Dorsolateral prefrontal cortex (tissue), 122 donors: ENCODE measurements at places on chromosomes 7 and 10.

- no peak for DNase-seq
These were observed 61.1 kb upstream of the EZH2 start for GRCh38 chr7:148944935-148945934.

- DNase-seq = no peak
These were observed 127.9 kb upstream of the NRBF2 start for GRCh38 chr10:63005246-63005645.

GRCh38 chr10:81838950-81839349, 36.0 kb upstream of the NRG3 start:
- no peak for DNase-seq

GRCh38 chr7:121853307-121853706, 19.7 kb upstream of the PTPRZ1 start:
- no peak for DNase-seq

GRCh38 chr10:60549686-60550085, 160.0 kb upstream of the ANK3 start:
- DNase-seq = no peak

GRCh38 chr7:141533149-141533949, 17.9 kb upstream of the AGK start:
- DNase-seq = peak; percentile 71

GRCh38 chr10:458421-458851, 231.0 kb downstream of the DIP2C start:
- DNase-seq = no peak

- no peak for DNase-seq
These were observed 81.8 kb upstream of the SFMBT2 start for GRCh38 chr10:7492660-7493046.

DNA sequence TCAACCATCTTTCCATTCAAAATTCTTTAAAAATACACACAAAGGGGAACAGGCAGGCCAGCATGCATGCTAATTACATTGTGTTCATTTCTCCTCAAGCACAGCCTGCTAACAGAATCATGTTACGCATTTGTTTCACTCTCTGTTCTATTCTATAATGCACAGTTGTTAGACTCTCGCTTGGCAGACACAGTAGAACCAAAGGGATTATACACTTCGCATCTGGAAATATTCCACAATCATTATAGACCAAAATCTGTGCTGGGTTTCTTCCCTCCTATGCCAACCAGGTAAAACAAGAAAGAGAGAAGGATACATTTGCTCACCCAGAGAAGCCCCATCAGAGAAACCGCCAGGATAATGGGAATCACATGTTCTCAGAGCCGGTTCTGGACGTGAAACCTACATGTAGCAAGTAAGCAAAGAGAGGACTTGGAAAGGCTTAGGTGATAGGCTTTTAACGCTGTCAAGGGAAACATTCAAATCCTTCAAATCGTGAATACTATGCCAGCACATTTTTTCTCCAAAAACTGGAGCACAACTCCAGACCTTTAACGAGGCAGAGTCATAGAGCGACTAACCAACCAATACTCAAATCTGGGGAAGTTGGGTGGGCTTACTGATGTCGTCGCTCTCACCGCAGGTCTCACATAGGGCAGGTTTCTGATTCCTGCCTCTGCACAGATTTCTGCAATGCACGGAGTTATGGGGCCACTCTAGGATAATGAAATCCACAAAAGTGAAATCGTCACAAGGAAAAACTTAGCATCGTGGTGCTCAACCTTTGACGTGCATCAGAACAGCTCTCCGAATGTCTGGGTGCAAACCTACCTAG, 380.5 kb upstream of the AUTS2 start:
- DNase-seq = no peak

DNA sequence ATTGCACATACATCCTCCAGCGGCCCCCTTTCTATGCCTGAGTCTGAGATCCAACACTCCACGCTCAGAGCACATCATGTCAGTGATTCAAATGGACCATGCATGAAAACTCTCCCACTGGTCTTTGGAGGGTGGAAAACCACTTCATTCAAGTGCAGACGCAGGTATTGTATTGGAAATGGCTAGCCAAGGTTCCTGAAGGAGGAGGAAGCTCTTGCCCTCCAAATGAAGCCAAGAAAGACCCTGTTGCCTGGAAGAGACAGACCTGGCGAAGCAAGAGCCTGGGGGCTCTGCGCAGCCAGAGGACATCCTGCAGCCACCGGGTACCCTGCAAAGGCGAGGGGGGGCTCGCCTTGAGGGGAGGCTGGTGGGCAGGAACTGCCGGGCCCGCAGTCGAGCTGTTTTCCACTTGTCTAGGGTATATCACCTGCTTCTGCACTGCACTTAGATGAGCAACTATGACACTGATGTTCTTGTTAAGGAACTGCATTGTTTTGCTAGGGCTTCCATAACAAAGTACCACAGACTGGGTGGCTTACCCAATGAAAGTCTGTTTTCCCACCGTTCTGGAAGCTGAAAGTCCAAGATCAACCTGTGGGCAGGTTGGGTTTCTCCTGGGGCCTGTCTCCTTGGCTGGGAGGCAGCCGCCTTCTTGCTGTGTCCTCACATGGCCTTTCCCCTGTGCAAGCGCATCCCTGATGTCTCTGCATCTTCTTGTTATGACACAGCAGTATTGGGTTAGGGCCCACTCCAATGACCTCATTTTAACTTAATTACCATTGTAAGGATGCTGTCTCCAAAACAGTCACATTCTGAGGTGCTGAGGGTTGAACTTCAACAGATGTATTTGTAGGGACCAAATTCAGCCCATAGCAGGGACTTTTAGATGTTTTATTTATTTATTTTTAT, 233.4 kb downstream of the ARHGAP12 start:
- no peak for DNase-seq

- DNase-seq = no peak
These were observed 109.4 kb upstream of the PDCD4 start for GRCh38 chr10:110762109-110762848.

DNA sequence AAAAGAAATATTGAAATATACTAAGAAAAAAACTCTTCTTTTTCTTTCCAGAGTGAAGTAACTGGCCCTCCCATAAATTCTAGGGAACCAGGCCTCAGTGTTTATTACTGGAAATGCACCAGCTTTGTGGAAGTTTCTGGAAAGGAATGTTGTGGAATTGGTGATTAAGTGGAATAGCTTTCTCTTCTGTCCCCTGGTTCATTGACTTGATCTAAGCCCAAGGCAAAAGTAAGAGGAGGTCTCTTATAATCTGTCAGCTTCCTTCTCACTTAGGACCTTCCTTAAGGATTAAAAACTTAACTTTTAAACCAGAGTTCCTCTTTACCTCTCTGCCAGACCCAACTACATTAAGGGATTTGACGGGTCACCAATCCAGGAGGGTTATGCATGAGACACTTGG, 266.2 kb downstream of the SLC25A13 start:
- DNase-seq = no peak

GRCh38 chr10:71700731-71701368, 18.7 kb downstream of the C10orf105 start:
- DNase-seq = no peak

DNA sequence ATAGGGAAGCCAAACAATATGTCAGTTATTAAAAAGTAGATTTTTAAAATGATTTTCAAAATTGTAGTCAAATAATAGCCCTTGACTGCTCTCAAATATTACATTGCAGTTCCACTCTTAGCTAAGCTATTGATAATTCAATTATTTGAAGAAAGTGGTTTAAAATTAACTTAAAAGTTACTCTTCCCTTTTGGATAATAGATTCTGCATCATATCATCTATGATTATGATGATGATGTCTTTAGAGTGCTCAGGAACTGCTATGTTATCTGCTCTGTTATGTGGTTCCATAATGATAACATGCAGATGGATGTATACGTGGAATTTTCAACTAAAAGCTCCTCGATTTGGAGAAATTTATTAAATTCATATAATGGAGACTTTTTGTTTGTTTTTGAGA, 110.0 kb downstream of the ADAM22 start:
- no peak for DNase-seq

GRCh38 chr10:70602665-70603448, at the start of gene PRF1:
TSS of gene PRF1 (minus strand) at chr10:70602741. CDS start at chr10:70600902, 1,839 bp downstream.
- DNase-seq = no peak

- DNase-seq = no peak
These were observed 74.3 kb downstream of the SAMD9 start for GRCh38 chr7:93043385-93043985.

DNA sequence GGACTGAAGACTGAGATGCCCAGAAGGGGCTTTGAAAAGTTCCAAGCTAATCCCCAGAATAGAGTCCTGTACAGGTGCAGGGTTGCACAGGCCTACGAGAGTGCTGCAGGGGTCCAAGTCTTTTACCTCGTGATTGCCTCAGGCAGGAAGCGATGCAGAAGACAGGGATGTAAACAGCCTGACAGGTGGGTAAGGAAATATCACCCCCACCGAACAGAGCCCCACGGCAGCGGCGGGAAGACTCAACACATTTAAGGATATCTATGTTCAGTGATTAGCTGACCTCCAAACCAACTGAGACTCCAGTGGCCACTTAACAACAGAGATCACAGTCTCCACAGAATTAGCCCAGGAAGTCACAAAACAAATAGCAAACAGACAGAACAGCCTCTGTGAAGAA, 73.9 kb upstream of the VIPR2 start:
- no peak for DNase-seq

DNA sequence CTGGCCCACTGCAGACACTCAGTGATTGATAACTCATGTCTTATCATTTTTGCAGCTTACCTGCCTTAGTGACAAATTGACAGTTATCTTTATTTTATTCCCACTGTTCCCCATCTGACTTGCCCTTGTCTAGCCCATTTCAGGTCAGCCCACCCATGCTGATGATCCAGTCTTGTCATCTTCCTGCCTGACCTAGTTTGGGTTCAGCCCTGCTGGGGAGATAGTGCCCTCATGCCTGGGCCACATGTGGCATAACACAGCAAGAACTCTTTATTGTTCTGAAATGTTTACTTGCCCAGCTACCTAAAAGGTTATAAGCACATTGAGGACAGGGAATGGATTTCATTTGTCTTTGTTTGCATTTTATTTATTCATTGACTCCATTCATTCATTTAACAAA, 75.6 kb downstream of the ENTPD1 start:
- DNase-seq = no peak

DNA sequence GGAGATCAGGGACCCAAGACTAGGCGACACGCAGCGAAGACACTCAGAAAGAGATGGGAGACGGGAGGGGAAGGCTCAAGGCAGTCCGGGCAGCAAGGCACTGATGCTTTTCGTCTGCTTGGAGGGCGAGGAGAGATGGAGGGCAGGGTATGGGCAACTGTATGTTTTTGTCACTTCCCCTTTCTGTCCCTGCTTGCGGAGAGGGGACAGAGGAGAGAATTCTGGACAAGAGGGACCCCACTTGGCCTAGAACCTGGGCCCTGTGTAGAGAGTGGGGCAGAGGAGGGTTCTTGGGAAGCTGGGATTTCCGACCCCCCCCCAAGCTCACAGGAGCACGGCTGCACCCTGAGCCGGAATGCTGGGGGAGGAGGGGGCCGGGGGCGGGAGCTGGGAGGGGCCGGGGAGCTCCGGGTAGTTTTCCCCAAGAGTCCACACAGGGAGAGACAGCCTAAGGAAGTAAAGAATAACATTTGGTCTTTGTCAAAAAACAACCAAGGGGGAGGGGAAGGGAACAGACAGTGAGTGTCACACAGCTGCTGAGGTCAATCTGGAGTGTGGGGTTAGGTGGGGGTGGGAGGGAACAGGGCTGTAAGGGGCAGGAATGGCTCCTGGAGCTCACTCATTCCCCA, 1.8 kb downstream of the LRCH4 start:
- no peak for DNase-seq

GRCh38 chr10:61047081-61047480, 103.1 kb upstream of the RHOBTB1 start:
- no peak for DNase-seq

DNA sequence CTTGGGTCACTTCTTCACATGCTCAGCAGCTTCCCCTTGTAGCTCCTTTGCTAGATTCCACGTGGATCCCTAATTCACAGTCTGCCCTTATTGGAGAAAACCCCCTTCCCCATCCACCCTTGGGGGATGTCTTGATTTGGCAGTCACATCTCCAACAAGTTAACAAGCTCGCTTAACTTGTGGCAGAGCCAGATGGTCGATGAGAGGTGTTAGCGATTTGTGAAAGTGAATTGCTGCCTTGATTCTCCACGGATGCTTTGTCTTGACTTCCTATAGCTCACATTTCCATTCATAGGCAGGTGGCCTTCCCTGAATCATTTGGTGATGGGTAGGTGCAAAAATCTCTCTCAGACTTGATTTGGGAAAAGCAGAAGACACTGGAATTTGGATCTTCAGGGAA, 387.9 kb downstream of the TCERG1L start:
- DNase-seq = no peak

GRCh38 chr7:33287738-33288137, 158.4 kb downstream of the BBS9 start:
- DNase-seq = no peak

- no peak for DNase-seq
These were observed 37.7 kb upstream of the R3HCC1L start for GRCh38 chr10:98096731-98097130.

DNA sequence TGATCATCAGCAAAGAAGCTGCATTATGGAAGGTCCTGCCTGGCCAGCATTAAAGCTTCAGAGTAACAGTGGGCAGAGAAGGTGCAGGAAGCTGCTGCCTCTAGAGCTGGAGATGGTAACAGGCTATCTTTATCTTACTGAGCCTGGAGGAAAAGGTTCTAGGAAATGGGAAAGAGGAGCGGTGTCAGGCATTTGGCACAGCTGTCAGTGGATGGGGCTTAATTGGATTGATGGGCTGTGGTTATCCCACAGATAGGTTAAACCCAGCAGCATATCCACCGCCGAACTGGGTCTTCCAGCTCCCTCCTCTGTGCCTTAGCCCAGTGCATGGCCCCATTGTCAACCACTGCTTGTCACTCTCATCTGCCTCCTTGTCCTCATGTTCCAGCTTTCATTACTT, 127.6 kb downstream of the CCNY start:
- no peak for DNase-seq

GRCh38 chr7:35463176-35463700, 209.3 kb upstream of the TBX20 start:
- DNase-seq = no peak

- no peak for DNase-seq
These were observed 93.3 kb downstream of the HYCC1 start for GRCh38 chr7:22920672-22921071.

DNA sequence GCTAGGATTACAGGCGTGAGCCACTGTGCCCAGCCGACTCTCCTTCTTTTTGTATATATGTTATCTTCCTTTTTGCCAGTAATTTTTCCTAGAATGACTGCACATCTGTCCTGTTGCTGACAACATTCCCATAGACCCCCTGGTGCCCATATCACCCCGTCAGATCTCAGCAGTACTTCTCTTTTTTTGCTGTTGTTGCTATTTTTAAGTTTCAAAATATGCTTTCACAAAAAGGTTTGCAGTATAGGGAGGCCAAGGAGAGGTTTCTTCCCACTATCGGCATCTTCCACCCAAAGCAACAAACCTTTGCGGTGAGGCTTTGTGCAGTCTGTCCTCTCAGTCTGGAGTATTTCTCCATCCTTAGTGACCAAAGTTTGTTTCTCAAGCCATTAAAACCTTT, 23.1 kb downstream of the PIK3CG start:
- DNase-seq = no peak
